ENCODE measurements at places on chromosomes 11 and 22. TPM values are rescaled to one million over a fixed set of nuclear protein-coding genes. Genes with fewer than 3 reads are reported as not detected.
A peak's percentile ranks its signal among the peaks of the same experiment; 100 is the strongest.

The HBB gene
- 61.2 TPM for total RNA-seq

The RIC3 gene
- total RNA-seq = 14.1 TPM

The DDI1 gene
- not detected for total RNA-seq

The OR5P2 gene
- not detected for total RNA-seq

The CADM1 gene
- total RNA-seq = 38.5 TPM

The OTOG gene
- not detected for total RNA-seq

The PHETA2 gene
- total RNA-seq = 2.7 TPM

The MSANTD4 gene
- 18.4 TPM for total RNA-seq

GRCh38 chr22:19488884-19489843 lies 9.4 kb downstream of the CDC45 start:
- no peak for DNase-seq

DNA sequence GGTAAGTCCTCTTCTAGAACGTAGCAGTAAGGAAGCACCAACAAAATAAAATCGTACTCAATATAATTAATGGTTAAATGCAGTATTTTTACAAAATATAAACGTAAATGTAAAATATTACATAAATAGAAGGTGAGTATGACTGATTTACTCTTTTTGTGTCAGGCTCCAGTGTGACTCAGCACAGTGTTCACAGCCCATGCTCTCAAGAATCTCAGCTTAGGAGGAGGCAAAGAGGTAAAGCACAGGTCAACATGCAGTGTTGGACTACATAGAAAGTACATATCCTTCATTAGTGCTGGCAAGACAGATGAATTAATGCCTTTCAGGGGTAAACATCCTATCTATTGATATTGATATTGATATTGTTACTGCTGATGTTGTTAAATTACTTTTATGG lies 2050.6 kb upstream of the RAG2 start:
- DNase-seq = no peak

- DNase-seq = no peak
Observed at GRCh38 chr11:120835601-120836228, 188.2 kb upstream of the TBCEL start.

- no peak for DNase-seq
Observed at GRCh38 chr11:69300120-69301060, 6.4 kb downstream of the MYEOV start.

DNA sequence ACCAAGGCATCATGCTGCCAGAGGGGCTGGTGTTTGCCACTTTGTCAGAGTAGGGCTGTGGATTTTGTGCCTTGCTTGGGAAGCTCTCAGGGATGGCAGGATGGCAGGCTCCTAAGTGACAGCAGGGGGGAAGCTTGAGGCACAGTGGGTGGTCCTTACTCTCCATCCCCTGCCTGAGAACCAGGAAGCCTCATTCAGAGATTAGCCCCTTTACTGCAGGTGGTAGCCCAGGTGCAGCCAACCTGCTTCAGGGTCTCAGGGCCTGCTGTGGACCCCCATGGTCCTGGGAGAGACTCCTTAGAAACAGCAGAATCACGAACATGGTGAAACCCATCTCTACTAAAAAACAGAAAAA lies 8.9 kb upstream of the ST3GAL4 start:
- DNase-seq = no peak

- no peak for DNase-seq
Observed at GRCh38 chr11:46382646-46383403, 1.4 kb downstream of the MDK start.

GRCh38 chr11:118168316-118168715 lies 8.1 kb downstream of the SCN2B start:
- DNase-seq = no peak

- DNase-seq = no peak
Observed at GRCh38 chr11:40290171-40290631, 1169.3 kb downstream of the LRRC4C start.

GRCh38 chr11:1120532-1121330 lies 37.0 kb upstream of the MUC5AC start:
- peak; percentile 20 for DNase-seq

DNA sequence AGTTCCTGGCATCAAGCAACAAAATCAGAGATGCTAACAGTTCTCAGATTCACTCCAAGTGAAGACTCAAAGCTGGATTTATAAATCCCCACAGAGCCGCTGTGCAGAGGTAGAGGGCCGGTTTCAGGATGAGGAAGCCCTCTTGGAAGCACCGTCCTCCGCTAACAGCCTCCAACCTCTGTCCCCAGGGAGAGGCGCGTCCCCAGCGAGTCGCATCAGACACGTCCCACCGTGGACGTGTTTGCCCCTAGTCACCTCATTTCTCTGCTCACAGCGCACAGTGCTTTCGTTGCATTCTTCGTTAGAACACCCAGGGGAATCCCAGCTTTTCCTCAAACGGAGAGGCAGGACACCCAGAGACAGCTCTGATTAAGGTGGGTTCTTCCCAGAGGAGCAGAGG lies 642.9 kb downstream of the BRD1 start:
- DNase-seq = no peak

- no peak for DNase-seq
Observed at GRCh38 chr11:130839981-130840666, 76.2 kb downstream of the SNX19 start.

DNA sequence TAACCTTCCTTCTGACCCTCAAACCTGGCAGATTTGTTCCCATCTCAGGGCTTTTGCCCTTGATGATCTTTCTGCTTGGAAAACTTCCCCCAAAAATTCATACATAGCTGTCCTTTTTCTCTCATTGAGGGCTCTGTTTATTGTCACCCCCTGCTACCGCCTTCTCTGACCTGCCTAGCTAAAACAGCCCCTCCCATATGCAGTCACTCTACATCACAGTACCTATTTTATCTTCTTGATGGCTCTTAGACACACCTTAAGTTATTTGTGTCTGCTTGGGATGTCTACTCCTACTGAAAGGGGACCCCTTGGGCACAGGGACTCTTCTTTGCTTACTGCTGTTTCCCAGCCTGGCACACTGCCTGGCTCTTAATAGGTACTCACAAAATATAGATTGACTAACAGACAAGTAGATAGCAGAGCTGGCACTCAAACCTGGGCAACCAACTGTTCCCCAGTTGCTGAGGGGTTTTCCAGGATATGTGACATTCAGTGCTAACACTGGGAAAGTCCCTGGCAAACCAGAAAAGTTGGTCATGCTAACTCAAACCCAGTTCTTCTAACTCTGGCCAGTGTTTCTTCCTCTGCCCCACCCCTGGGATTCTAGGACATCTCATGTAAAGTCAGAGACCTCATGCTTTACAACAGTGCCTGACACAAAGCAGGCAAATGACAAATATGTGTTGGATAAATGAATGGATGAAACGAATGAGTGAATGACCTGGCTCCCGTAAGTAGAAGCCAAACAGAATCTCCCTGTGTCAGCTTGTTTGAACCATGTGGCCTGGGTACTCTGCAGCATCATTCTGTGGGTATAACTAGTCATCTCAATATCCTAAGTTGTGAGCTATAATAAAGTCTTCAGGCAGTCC lies 19.8 kb upstream of the FJX1 start:
- no peak for DNase-seq

DNA sequence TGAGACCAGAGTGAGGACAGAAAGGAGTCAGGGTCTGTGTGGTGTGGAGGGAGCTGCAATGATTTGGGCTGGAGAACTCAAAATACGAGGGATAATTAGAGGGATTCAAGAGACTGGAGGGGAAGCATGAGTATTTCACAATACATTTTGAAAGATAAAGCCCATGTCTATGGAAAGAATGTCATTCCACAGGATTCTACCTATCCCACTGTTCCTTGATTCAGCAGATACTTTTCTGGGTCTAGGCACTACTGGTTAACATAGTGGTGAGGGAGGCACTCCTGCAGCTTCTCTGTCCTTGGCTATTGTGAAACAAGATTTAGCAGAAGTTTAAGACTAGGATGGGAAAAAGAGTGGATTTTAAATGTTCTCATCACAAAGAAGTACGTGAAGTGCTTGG lies 72.9 kb upstream of the RASSF10 start:
- DNase-seq = no peak

GRCh38 chr11:125270711-125271110 lies 106.2 kb downstream of the PKNOX2 start:
- DNase-seq = no peak

- DNase-seq = no peak
Observed at GRCh38 chr11:14622223-14622954, 21.2 kb upstream of the PDE3B start.

GRCh38 chr11:30350384-30350783 lies 27.5 kb downstream of the ARL14EP start:
- DNase-seq = no peak

DNA sequence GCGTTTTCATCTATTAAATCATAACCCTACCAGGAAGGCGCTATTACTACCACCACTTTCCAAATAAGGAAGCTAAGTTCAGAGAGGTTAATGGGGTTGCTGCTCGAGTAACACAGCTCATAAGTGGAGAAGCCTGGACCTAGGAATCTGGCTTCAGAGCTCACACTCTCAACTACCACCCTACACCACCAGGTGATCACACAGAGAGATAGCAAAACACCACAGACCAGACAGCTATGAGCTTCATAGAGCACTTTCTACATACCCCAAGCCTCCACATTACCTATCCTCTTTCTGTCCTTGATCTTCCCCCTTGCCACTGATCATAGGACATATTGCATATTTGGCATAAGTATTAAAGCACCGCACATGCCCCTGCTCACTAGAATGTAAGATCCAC lies 65.4 kb downstream of the TIMP3 start:
- DNase-seq = no peak

GRCh38 chr11:15668718-15669117 lies 554.0 kb downstream of the INSC start:
- no peak for DNase-seq

GRCh38 chr22:46612904-46613605 lies 7.1 kb upstream of the GRAMD4 start:
- no peak for DNase-seq

DNA sequence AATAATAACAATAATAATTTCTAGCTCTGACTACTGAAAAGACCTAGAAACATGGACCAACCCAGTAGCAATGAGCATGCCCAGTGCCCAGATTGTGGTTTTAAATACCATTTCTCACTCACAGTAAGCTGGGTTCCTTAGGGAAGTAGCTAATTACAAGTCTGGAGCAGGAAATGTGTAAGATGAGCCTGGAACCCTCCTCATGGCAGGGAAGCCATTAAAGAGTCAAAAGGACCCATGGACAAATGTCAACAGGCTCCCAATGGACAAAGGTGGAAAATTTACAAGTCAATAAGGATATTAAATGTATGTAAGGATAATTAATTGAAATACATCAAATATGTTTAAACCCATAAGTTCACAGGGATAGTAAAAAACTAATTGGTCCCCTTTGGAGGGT lies 10.6 kb upstream of the CSNK2A3 start:
- no peak for DNase-seq

GRCh38 chr11:82732734-82733443 lies 775 bp downstream of the FAM181B start:
- peak; percentile 35 for DNase-seq

GRCh38 chr11:122893131-122893530 lies 10.6 kb downstream of the JHY start:
- DNase-seq = no peak

DNA sequence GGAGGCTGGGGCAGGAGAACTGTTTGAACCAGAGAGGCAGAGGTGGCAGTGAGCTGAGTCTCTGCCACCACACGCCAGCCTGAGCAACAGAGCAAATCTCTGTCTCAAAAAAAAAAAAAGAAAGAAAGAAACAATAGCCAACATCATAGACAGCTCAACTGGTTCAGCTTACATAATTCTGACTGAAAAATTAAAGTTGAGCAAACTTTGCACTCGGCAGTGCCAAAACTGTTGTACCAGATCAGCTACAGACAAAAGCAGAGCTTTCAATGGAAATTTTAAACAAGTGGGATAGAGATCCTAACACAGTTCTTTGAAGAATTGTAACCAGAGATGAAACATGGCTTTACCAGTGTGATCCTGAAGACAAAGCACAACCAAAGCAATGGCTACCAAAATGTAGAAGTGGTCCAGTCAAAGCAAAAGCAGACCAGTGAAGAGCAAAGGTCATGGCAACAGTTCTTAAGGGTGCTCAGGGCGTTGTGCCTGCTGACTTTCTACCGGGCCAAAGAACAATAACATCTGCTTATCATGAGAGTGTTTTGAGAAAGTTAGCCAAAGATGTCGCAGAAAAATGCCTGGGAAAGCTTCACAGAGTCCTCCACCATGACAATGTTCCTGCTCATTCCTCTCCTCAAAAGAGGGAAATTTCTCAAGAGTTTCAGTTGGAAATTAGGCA lies 59.3 kb downstream of the TTC28 start:
- DNase-seq = no peak

DNA sequence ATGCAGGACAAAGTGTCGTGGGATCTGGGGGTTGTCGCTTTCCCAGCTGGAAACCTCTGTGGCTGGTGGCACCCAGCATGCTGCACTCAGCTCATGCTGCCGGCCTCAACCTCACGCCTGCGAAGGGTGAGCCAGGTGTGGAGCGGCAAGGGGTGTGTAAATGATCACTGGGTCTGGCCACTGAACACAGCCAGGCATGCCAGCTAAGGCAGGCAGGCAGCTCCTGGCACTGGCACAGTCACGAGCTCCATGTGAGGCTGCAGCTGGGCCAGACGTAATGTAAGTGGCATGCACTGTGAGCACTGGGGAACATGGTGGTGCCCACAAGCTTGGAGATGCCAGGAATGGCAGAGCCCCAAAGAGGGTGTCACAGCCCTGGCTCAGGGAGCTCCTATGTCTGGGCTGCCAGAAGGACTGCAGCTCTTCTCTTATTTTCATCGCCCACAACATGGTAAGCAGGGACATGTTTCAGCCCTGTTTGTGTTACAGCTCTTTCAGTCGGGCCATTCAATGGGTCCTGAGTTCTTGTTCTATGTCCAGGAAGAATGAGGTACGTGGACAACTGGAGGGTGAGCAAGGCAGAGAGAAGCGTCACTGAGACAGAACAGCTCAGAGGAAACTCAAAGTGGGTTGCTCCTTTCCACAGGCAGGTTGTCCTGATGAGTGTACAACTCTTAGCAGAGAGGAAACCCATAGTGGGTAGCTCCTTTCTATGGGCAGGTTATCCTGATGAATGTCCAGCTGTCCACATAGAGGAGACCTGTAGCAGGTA lies 403.8 kb downstream of the CNTN5 start:
- peak; percentile 85 for DNase-seq

DNA sequence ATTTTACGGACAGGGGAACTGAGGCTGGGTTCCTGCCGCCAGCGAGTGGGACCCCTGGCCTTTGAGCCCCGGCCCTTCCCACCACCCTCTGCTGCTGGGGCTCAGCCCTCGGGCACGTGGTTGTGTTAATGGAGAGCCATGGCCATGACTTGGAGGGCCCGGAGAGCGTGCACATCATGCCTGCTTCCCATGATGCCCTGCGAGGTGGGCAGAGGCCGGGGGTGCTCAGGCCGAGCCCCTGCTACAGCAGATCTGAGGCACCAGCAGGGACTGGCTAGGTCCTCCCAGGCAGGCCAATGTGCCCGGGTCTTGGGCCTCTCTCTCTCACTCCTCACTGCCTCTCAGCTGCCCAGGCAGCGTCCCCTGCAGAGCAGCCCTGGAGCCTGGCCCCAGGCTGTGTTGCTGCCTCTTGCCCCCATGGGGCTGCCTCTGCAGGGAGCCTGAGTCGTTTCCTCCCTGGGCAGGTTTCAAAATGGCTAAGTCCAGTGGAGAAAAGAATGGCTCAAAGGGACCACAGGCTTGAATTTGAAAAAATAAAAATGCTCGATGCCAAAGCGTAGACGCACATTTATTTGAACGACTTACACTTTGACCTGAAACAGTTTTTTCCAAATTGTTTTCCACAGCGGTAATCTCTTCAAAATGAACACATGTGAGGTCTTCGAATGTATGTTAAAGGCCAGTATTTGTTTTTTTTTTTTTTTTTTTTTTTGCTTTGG lies 72.6 kb upstream of the CLDN5 start:
- no peak for DNase-seq
